Kidney (tissue), 22 donors: ENCODE measurements at places on chromosomes 12 and 14. TPM values are rescaled to one million over a fixed set of nuclear protein-coding genes. Genes with fewer than 3 reads are reported as not detected.

COCH gene
- 1.6 TPM for total RNA-seq

TSHR gene
- 0.98 TPM for total RNA-seq

PLA2G1B gene
- not detected for total RNA-seq

ACRBP gene
- 3.4 TPM for total RNA-seq

KIF5A gene
- 1.3 TPM for total RNA-seq

MAP3K9 gene
- total RNA-seq, result 8.3 TPM

SYNDIG1L gene
- total RNA-seq, result 0.13 TPM

CELA1 gene
- total RNA-seq, result not detected

ESRRB gene
- total RNA-seq, result 3.9 TPM

CDCA3 gene
- 1.3 TPM for total RNA-seq

LGR5 gene
- total RNA-seq, result 0.19 TPM

APOLD1 gene
- 18.9 TPM for total RNA-seq

SOAT2 gene
- total RNA-seq, result 0.19 TPM

LRTM2 gene
- not detected for total RNA-seq

TAS2R8 gene
- not detected for total RNA-seq

DNA sequence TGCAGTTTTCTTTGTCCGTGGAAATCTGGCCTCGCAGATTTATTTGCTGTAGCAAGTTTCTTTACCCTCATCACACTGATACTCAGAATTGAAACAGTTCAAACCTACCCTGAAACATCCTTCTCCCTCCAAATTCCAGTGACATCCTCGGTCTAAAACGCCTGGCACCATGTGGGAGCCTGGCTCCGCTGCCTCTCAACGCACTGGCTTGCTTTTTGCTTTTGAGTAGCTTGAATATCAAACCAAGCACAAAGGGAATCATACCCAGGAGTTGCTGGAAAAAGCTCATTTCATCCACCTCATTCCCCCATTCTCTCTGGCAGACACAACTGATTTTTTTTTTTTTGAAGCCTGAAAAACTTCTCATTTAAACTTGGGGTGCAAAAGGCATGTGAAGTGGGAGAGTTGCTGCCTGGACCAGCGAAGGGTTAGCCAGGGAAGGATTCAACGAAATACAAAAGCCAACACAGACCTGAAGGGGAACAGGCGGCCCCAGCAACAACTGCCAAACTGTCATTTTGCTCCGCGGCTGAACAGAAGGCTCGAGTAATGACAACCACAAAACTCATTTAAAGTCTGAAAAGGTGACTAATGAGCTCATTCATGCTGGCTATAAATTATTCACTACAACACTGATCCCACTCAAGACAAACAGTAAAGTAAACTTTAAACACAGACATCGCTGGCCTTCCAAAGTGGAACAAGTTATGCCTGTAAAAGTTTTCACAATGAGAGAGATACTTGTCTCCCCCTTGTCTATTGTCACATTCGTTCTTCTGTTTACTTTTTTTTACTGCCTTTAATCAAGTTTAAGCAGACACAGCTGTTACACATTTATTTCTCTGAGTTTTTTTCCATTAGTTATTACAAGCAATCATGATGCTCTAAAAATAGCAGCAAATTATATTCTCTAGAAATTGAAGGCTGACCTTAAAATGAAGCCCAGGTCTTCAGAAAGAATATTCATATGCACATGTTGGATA, 12.5 kb upstream of the FOXN3 start:
- DNase-seq, result peak; percentile 45

- DNase-seq, result no peak
These were observed 1.3 kb upstream of the DYNC1H1 start for GRCh38 chr14:101963052-101963451.

- no peak for DNase-seq
These were observed 22.2 kb upstream of the DIP2B start for GRCh38 chr12:50482571-50482970.

DNA sequence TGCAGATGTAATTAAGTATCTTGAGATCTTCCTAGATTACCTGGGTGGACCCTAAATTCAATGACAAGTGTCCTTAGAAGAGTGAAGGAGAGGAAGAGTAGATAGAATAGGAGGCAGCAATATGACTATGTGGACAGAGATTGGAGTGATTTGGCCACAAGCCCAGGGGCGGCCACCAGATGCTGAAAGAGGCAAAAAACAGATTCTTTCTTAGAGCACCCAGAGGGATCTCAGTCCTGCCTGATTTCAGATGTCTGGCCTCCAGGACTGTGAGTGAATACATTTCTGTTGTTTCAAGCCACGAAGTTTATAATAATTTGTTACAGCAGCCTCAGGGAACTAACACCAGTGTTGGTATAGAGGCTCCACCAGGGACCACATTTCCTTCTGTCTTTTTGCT, 67.3 kb downstream of the DACT1 start:
- no peak for DNase-seq

DNA sequence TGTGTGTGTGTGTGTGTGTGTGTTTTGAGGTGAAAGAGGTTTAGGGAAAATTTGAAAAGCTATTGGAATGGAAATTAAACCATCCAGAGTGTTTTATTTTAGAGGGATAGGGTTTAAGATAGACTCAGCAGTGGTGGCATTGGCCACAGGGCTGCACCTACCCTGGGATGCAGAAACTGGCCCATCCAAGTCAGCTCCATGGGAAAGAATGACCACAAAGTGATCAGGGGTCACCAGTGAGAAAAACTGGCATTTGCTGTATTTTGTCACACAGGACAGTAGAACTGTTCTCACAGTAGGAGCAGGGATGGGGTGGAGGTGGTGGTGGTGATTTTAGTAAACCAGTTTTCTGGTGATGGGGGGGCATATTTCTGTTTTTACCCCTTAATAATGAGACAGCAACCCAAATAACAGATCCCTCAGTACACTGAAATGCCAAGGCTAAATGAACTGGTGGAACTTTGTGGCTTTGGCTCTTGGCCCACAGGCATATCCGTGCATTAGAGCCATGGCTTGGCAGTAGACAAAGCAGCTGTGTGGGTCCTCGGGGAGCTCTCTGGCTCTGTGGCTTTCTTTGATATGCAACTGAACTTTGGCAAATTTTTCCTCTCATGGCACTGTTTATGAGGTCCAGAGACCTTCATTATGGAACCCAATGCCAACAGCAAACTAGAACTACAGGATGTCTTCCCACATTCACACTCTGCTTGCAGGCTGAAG, 348.3 kb downstream of the ZFP36L1 start:
- DNase-seq, result no peak

GRCh38 chr12:66573605-66574004, 105.3 kb downstream of the GRIP1 start:
- no peak for DNase-seq

GRCh38 chr14:61965030-61965745, 203.0 kb downstream of the SNAPC1 start:
- no peak for DNase-seq

DNA sequence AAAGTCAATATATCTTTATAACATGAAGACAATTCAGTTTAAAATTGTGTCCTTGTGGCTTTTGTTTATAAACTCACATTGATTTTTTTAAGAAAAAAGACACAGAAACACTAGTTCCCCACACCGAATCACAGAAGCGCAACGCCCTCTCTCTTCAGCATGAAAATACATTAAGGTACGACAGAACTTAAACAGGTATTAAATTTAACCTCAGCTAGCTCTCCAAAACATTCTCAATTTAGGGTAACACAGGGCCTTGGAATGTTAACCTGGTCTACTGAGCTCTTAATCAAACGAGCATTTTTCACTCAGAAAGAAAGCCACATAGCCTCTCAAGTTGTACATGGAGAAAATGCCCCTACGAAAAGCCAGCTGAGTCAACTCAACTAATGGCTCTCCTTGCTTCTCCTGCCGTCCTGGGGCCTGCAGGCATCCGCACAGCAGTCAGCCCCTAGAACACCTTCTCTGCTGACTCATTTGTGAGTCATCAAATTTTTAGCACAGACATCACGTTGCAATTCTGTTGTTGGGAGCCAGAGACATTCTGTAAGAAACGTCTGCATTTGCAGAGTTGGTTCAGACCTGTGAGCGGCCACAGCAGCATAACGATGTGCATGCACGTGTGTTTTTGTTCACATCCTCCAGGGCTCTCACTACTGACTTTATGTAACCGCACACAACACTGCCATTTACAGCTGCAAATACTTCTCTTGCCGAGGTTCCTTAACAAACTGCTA, 141.6 kb downstream of the ITPR2 start:
- DNase-seq, result peak; percentile 34

GRCh38 chr14:34359420-34360117, 102.5 kb downstream of the SPTSSA start:
- DNase-seq, result no peak

DNA sequence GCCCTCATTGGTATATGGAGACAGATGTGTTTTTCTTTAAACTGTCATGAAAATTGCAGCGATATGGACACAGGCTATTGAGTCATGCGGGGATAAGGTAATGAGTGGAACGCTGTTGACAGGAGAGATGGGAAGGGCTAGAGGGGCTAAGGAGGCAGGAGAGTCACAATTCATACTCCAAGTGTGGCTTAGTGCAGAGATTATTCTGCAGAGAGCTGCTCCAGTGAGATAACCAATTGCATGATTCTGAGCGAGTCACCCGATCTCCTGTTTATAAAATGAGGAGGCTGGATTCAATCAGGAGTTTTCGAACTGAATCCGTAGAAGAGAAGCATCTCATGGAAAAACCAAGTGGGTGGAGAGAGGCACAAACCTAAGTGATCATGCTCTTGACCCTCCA, 106.4 kb upstream of the PLEKHG7 start:
- DNase-seq, result no peak

- peak; percentile 66 for DNase-seq
These were observed 17.4 kb upstream of the GALNT16 start for GRCh38 chr14:69242311-69243224.

DNA sequence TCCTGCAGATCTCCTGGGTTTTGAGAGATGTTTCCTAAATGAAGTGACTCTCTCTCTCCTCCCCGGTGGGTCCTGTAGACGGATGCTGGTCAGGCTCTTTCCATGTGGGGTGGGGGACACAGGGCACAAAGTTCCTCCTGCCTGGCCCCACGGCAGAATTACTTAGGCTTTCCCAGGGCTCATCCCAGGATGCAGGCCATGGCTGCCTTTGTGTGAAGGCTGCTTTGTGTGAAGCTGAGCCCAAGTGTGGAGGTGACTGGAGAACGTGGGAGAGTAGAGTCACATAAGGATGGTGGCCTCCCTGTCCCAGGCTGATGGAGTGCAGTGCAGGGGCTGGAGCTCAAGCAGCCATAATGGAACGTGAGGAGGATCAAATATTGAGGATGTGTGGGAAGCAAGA, 200.2 kb downstream of the ADGRD1 start:
- no peak for DNase-seq

- no peak for DNase-seq
These were observed 46.1 kb downstream of the BEGAIN start for GRCh38 chr14:100540926-100541620.

GRCh38 chr12:124359671-124360581, 65.0 kb downstream of the RFLNA start:
- peak; percentile 73 for DNase-seq

DNA sequence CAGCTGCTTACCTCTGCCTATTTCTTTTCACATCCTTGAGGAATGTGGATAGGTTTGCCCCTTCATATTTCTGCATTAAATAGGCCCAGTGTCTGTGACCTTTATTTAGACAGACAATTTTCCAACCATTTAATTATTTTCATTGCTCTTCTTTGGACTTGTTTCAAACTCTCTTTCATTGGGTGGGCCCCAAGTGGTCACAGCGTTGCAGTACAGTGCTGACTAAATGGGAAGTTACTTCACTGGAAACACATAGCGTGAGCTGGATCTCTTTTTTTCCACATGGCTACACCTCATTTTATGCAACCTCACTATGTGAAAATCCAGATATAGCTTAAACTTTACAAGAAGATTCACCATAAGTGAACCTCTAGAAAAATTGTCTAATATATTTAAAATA, 438.9 kb downstream of the ADAMTS20 start:
- peak; percentile 35 for DNase-seq

- peak; percentile 85 for DNase-seq
These were observed 1.0 kb downstream of the HIP1R start for GRCh38 chr12:122836027-122836921.

GRCh38 chr12:117038919-117039318, 60.3 kb downstream of the TESC start:
- no peak for DNase-seq

DNA sequence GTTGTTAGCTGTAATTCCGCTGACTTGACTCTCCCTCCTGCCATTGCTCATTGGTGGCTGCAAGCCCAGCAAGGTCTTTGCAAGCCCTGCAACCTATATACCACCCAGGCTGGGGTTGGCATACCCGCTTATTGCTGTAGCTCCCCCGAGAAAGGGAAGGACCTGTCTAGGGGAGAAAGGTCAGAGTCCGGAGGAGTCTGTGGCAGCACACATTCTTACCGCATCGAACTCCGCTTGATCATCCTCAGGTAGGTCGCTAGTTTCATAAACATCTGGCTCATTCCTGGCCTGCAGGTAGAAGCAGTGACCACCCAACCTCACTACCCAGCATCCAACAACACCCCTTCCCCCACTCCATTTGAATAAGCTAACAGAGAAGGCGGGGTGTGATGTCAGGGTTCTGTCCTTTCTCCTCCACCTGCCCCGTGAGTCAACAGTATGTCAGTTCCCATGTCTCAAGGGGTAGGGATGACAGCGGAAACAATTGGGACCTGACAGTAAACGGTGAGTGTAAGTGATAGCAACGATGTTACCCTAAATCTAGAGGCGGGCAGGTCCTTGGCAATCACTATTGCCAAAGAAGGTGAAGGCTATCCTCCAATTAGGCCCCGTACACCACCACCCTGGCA, 1.1 kb downstream of the DCTN2 start:
- DNase-seq, result no peak

DNA sequence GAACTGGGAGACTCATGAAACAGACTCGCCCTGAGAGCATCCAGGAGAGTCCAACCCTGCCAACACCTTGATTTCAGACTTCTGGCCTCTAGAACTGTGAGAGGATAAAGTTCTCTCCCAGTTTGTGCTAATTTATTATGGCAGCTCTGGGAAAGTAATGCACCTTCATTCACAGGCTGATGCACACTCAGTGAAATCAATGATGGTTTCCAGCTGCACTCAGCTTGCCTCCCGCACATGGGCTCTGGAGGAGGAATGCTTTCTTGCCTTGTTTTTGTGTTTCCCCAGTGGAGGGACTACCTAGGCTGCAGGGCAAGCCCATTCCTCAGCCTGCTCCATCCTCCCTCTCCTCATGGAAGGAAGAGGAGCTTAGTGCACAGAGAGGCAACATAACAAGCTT, 45.7 kb downstream of the TMEM132C start:
- DNase-seq, result no peak

- DNase-seq, result no peak
These were observed 147.1 kb downstream of the PHLDA1 start for GRCh38 chr12:75884465-75884985.

GRCh38 chr12:69243099-69244084, 4.0 kb downstream of the CPSF6 start:
- no peak for DNase-seq

DNA sequence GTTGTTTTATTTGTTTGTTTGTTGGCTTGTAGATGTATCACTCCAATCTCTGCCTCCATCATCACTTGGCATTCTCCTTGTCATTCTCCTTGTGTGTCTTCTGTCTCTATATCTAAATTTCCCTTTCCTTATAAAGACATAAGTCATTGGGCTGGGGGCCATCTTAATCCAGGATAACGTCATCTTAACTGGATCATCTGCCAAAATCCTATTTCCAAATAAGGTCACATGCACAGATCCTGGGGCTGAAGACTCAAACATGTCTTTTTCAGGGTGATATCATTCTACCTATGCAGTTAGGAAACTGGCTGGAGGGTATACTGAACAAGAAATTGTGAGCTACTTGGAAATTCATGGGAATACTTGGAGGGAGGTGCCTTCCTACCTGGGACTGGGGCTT, 8.7 kb upstream of the CCDC60 start:
- DNase-seq, result no peak
